ENCODE measurements at places on chromosomes 4 and X.

- no peak for DNase-seq
Observed at GRCh38 chr4:76009311-76009710, 2.0 kb upstream of the CXCL9 start.

DNA sequence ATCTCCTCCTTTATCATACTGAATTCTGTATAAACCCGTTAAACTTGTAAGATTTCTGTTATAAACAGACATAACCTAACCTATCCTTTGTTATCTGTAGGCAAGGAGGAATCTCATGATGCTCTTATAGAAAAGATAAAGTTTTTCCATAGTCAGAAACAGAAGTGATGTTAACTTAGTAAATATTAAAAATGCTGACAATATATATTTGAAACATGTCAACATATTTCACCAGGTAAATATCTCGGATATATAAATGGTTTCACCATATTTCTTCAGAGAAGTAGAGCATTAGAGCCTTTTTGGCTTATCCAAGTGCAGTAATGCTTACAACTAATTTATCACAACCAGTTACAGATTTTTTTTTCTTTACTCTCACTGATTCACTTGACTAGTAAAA, 625.9 kb downstream of the PDHA2 start:
- no peak for DNase-seq

GRCh38 chr4:77861495-77861894, 1.1 kb upstream of the MRPL1 start:
- DNase-seq = no peak

GRCh38 chr4:183503497-183504063, 1.3 kb upstream of the ING2 start:
- DNase-seq = no peak

DNA sequence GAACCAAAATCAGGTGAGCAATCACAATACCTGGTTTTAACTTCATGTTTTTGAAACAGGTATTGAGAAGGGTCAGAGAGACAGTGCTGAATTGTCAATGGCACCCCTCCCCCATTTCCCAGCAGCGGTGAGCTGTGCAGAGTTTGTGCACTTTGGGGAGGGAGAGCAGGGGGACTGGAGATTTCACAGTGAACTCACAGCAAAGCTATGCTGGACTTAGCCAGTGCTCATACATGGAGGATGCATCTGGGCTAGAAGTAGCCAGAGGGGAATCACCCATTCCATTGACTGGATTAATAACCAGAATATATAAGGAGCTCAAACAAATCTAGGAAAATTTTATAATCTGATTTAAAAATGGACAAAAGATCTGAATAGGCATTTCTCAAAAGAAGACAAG, 612.6 kb downstream of the STPG2 start:
- DNase-seq = no peak
